GM23248 (cell line): ENCODE measurements at places on chromosomes 7 and 10. TPM values are rescaled to one million over a fixed set of nuclear protein-coding genes. Genes with fewer than 3 reads are reported as not detected.

AOAH gene
- not detected in 2 replicates for total RNA-seq

STK31 gene
- not detected in 2 replicates for total RNA-seq

JAZF1 gene
- total RNA-seq, result 11.8 and 13.8 TPM in 2 replicates

CTNNA3 gene
- total RNA-seq, result not detected in 2 replicates

PODXL gene
- 42.7 and 50.1 TPM in 2 replicates for total RNA-seq

HELLS gene
- total RNA-seq, result 21.8 and 32.3 TPM in 2 replicates

VIPR2 gene
- total RNA-seq, result not detected in 2 replicates

LRRC18 gene
- not detected in 2 replicates for total RNA-seq

HOXA5 gene
- total RNA-seq, result 0.25 and 4.0 TPM in 2 replicates

PCLO gene
- total RNA-seq, result not detected in 2 replicates

KLF14 gene
- 0.11 TPM in 1 of 2 replicates, not detected in the other for total RNA-seq

IKZF1 gene
- not detected in 2 replicates for total RNA-seq

DNA sequence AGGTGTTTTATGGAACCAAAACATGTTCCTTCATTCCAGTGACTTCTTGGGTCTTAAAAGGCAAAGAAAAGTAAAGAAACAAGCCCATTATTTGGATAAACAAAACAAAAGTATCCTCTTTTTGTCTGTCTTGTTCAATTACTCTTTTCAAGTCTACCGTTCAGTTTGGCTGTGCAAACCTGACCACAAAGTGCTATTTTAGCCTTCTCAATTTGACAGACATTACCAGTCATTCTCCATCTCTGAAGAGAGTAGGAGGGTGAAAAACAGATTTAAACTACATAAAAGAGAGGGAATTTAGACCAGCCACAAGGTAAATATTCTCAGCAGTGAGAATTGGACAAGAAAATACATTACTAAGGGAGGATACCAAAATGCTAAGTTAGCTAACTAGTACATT, 145.2 kb downstream of the GRM3 start:
- DNase-seq, result no peak

- no peak for DNase-seq
Observed at GRCh38 chr10:12670004-12670403, 320.7 kb downstream of the CAMK1D start.

- no peak for DNase-seq
Observed at GRCh38 chr10:117950408-117950807, 96.3 kb downstream of the RAB11FIP2 start.

GRCh38 chr10:25522946-25523608, 348.3 kb downstream of the GPR158 start:
- no peak for DNase-seq

DNA sequence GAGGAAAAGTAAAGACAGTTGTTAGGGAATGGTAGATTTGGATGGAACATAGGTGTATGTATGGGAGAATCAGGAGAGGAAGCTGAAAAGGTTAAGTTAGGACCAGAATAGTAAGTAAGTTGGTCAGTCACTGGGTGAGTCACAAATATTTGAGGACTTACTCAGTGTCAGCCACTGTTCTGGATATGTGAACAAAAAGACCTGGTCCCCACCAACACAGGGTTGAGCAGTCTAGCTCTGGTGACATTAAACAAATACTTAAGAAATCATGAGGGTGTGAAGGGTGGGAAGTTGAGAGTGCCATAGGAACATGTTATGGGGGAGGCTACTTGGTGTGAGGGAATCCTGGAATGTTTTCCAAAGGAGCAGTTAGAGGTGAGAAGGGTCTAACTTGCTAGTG, 246.9 kb downstream of the PTEN start:
- DNase-seq, result peak; percentile 81

- peak; percentile 86 for DNase-seq
Observed at GRCh38 chr10:112208292-112208691, 24.7 kb upstream of the GPAM start.

- peak; percentile 8 for DNase-seq
Observed at GRCh38 chr7:87411186-87411585, 64.3 kb downstream of the ABCB4 start.

- peak; percentile 46 for DNase-seq
Observed at GRCh38 chr7:27739301-27739908, 557 bp upstream of the TAX1BP1 start.

DNA sequence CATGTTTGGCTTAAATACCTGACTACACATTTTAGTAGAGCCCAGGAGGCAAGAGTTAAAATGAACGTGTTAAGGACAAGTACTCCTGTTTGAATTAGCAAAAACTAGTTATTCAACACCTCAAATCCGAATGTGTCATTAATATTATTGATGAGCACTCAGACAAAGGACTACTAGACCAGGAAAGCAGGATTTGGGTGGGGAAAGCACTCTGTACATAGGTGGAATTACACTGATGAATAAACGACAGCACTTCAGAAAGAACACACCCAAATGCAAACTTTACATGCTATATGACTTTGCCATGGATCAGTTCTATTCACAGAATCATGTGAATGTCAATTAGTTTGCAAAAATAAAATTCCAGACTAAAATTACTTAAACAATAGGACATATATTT, 95.1 kb upstream of the CAV2 start:
- DNase-seq, result no peak

DNA sequence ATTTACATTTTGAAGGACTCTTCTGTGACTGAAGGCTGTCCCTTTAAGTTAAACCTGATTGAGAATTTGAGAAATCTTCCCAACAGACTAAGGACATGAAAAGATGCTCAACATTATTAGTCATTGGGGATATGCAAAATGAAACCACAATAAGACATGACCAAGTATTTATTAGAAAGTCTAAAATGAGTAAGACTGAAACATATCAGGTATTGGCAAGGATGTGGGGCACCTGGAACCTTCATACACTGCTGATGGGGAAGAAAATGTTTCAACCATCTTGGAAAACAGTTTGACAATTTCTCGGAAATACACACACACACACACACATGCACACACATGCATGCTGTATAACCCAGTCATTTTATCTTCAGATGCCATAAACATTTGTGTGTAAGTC, 132.1 kb upstream of the CDK6 start:
- DNase-seq, result no peak

- DNase-seq, result no peak
Observed at GRCh38 chr7:24388212-24388611, 104.2 kb downstream of the NPY start.

DNA sequence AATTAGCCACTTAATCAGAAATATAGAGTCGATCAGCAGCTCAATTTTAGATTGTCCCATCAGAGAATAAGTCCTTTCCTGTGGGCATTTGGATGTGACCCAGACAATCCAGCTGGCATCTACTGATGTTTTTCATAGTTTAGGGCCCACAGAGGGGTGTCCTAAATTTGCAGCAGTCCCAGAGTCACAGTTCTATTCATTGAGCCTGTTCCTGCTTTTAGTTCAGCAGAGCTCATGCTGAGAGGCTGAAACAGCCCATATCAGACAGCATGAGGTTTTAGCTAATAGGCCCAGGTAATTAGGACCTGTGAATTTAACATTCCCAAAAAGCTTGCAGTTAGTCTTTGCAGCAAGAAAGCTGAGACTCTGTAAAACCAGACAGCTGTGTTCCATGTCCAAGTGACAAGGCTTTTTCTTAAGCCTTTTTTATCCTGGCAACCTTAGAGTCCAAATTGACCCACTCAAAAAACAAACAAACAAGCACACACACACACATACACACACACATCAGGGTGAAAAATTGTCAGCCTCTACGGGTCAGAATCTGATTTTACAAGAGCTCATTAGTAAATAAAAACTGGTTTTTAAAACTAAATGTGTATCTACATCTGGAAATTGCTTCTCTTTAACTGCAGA, 33.7 kb downstream of the ANKIB1 start:
- no peak for DNase-seq

DNA sequence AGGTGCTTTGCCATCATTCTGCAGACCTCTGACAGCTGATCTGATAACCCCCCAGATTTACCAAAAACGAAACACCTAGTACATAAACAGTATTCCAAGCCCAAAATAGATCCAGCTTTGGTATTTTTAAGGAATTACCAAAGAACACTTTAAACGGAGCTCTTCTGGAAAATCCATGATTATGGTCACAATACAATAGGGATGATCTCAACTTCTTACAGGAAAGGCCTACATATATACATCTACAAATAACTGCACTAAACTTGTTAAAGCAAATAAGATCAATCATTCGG, 69.7 kb downstream of the HTR7 start:
- no peak for DNase-seq

DNA sequence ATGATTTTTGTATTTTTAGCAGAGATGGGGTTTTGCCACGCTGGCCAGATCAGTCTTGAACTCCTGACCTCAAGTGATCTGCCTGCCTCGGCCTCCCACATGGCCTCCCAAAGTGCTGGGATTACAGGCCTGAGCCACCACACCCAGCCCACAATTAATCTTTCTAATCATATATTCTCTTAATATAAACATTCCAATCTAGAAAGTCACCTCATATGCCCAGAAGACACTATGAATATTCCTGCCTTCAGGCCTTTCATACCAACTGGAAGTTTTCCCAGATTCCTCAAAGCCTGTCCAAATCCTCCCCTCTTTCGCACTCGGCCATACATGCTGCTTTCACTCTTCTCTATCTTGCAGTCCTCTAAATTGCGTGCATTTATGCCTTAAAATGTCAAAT, 32.6 kb downstream of the PDZD8 start:
- peak; percentile 73 for DNase-seq

- no peak for DNase-seq
Observed at GRCh38 chr7:111067251-111067650, 23.7 kb upstream of the LRRN3 start.

DNA sequence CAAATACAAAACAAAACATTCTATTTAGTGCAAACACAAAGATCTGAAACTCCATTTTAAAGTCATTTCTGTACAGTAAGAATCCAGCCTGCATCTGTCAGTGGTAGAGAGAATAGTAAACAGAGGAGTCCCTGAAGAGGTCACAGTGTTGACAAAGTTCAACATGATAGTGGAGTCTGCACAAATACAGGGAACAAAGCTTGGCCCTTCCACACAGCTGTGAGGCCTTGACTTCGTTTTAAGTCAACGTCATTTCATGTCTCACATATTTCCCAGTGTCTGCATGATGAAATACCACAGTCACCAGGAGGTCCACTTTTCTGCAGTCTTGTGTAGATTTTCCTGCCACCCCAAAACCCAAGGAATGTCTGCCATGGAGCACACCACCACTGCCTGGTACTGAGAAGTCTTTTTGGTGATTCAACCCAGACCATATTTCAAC, 33.0 kb downstream of the CYP26A1 start:
- no peak for DNase-seq

DNA sequence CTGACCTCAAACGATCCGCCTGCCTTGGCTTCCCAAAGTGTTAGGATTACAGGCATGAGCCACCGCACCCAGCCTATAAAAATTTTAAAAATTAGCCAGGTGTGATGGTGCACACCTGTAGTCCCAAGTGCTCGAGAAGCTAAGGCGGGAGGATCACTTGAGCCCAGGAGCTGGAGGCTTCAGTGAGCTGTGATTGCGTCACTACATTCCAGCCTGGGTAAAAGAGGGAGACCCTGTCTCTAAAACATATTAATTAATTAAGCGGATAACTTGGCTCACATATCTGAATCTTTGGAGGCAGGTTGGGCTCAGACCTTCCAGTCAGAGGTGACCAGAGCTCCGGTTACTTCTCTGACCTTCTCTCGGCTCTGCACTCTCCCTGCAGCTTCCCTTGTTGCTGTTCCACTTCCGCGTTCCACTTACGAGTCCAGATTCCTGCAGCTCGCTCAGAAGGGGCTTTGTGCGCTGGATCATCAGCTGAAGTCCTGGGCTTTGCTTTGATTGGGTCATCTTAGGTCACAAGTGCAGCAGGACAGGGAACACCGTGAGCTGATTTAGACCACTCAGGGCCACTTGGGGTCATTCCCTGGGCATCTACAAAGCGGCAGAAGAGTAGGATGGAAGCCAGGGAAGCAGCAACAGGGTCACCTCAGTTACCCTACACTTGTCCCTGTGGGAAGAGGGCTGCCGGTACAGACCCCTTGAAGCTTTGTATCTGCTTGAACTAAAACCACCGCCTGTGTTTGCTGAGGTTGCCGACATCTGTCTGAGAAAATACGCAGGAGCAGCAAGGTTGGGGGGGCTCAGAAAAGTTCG, 2.0 kb upstream of the ARPC1B start:
- DNase-seq, result peak; percentile 55

- DNase-seq, result no peak
Observed at GRCh38 chr10:78434886-78435285, 401.2 kb downstream of the RPS24 start.

DNA sequence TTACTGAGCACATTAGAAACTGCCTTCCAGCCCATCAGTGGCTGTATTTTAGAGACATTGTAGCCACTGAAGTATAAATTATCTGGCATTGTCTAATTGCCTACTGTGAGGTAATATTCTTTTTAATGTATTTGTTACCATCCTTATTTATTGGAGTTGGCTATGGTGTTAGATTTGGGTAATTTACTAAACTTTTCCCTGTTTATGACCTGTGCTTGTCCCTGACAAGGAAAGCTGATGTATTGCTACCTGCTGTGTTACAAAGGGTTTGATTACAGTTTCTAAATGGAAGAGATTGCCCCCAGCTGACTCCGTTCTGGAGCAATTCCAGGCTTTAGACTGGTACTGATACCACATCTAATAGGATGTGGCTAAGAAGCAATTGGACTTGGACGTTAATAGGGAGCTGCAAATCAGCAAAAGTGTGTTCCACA, 12.3 kb upstream of the ASCC1 start:
- no peak for DNase-seq

GRCh38 chr10:60390224-60390626, 550 bp upstream of the ANK3 start:
- peak; percentile 8 for DNase-seq

DNA sequence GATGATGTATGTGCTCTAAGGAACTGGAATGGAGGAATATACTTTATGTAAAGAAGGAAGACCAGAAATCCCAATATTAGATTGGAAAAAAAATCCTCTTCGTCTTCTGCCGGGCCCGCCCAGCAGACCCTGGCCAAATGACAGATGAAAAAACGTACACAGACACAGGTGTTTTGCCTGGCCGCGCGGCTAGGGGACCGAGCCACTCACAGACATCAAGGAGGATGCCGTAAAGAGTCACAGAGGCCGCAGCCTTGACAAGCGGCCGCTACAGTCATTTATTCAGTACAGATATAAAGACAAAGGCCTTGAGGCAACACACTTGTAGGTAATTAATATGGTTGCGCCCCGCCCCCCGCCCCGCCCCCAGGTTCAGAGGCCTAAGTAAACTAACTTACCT, 594.1 kb downstream of the GRM8 start:
- DNase-seq, result no peak

- DNase-seq, result no peak
Observed at GRCh38 chr7:157855452-157856213, 518.8 kb downstream of the DNAJB6 start.

DNA sequence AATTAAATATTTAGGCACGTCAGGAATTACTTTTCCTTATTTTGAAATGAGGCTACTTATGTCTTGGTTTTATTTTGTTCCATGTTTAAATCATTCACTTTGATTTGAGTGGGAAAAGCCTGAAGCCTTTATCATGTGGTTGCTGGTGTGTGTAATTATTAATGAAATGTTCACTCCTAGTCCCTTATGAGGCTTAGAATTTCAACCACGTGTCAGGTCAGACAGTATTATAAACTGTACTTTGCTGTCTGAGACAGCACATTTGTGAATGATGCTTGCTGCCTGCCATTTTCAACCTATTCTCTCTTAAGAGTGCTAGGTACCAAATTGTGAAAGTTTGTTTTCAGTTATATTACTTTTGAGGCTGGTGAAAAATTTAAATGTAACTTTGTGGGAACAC, 58.9 kb downstream of the COL17A1 start:
- DNase-seq, result no peak
